COLO829 (cell line): ENCODE measurements at places on chromosomes 12 and 14.

DNA sequence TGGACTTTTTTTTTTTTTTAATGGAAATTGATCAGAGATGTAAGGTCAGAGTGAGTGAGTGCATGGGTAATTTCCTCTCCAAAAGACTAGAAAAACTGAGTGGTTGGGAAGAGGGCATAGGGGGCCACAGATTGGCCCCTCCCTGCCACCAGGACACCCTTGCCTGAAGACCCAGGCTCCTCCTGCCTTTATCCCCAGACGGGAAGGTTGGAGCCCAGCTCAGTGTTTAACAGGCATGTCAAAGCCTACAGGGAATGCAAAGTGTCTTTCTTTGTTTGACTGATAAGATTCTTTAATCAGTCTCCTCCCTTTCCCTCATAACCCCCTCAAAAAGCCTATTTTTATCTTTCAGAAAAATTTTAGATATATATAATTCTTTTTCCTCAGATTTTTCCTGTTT lies 50.3 kb downstream of the IRAK3 start:
- no peak for DNase-seq

- DNase-seq, result peak; percentile 4
These were observed 117.2 kb downstream of the PPM1H start for GRCh38 chr12:62817556-62818271.

DNA sequence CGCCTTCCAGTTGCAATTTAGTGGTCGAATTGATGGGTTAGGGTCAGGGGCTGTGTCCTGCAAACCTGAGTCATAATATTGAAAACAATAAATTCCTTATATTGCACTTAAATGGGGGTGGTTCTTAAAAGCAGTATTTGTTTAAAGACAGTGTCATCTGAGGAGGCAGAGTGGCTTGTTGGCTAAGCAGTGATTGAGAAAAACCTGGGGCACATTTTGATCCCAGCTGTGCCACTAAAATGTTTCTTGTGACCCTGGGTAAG lies 48.4 kb downstream of the FBXW8 start:
- DNase-seq, result peak; percentile 40

DNA sequence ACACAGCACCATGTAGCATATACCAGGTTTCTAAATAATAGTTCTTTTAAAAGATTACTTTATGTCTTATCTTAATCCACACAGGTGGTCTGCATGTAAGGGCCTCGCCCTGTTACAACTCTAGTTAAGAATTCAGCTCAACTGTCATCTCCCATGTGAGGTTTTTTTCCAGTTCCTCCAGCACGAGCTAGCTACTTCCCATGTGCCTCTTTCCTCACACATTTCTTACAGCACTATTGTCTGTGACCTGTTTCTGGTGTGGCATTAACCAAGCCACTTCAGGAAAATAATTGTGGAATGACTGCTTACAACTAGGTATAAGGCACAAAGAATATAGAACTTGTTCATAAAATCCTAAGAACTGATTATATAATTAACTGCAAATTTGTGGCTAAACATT lies 65.5 kb downstream of the SH2B3 start:
- DNase-seq, result no peak

DNA sequence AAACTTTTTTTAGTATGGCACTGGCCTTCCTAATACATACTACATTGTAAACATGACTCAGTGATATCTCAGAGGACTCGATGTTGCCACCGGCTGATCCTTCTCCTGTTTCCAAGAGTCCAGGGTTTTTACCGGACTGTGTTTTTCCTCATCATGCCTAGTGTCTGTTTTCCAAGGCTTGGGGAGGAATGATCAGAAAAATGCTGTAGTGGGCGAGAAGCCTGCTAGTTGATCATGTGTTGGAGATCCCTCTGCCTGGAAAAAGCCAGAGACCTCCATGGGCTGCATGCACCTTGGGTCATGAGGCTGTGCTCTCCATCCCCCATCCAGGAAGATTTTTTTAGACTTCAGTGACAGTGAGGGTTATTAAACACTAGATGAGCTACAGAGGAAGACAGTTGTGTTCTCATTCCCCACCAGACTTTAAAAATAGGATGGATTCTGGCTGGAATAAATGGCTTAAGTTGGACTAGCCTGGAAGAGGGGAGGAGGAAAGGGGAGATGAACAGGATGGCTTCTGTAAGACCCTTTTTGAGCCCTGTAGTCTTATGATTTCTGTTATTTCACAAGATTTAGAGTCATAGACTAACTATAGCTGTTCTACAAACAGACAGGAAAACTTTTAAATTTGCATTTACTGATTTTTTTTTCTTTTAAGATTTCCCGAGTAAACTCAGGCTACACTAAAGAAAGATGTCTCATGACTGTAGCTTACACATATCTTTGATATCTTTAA lies 145.7 kb downstream of the SAMD4A start:
- DNase-seq, result no peak

- DNase-seq, result no peak
These were observed 27.4 kb upstream of the CEBPE start for GRCh38 chr14:23146351-23146910.

GRCh38 chr12:46371718-46372543 lies 642 bp downstream of the SLC38A2 start:
- no peak for DNase-seq

GRCh38 chr12:110109837-110110535 lies 14.2 kb upstream of the IFT81 start:
- no peak for DNase-seq

DNA sequence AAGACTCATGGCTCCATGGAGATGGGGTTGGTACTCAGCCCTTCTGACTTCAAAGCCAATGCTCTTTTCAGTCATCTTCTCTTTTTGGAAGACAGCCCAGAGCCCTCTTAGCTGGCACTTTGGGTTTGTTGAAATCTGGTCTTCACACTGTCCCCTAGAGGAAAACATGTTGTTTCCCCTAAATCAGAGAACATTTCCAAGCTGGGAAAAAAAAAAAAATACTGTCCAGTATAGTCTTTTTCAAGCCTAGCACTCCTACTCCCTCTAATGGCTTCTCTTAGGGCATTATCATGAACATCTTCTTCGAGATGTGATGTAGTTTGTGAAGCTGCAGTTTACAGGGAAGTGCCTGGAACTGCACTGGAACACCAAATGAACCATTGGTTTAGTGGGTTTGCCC lies 3.0 kb upstream of the ZC3H14 start:
- peak; percentile 47 for DNase-seq

- no peak for DNase-seq
These were observed 44.7 kb downstream of the ZFYVE1 start for GRCh38 chr14:72982146-72982708.

- no peak for DNase-seq
These were observed 44.5 kb upstream of the ZDHHC17 start for GRCh38 chr12:76719171-76720041.

GRCh38 chr12:19125325-19125724 lies 4.2 kb upstream of the PLEKHA5 start:
- DNase-seq, result no peak

DNA sequence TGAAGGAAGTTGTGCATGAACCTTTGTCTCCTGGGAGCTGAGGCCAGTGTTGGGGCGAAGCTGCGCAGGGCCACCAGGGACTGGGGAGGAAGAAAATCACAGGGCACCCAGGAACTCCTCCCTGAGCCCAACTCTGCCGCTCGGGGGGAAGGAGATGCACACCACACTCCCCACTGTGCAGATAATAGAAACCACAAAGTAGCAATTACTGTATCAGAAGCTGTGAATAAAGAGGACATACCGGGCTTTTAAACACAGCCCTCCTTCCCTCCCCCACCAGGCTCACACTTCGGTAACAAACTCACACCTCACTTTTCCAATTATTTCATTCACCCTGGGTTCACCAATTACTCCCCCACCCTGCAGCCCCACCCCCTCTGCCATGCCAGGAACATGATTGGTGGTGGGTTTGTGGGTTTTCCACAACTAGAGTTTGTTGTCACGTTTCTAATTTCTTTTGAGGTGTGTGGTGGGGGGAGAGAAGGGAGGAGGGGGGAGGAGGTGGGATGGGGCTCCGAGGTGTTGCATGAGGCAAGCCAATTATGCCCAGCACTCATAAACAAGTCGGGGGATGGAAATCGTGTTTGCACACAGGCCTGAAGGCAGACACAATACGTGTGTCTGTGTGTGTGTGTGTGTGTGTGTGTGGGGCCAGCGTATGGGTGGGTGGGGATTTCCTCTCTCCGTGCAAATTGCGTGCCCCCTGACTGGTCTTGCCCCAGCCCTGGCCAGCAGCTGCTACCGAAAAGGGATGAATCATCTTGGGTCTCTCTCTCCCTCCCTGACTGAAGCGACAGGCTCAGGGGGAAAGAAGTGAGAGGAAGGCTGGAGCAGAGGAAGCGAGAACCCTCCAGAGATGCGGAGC lies 103.3 kb downstream of the RBM19 start:
- DNase-seq, result no peak

- DNase-seq, result no peak
These were observed 418.6 kb downstream of the NELL2 start for GRCh38 chr12:44457465-44457864.

- no peak for DNase-seq
These were observed 40.6 kb upstream of the EML1 start for GRCh38 chr14:99752486-99753121.

- no peak for DNase-seq
These were observed 38.1 kb downstream of the ETV6 start for GRCh38 chr12:11687528-11687927.

- DNase-seq, result peak; percentile 67
These were observed at the start of gene SLC25A21 for GRCh38 chr14:37172024-37172869. Gene SLC25A21, minus strand, starts transcription at chr14:37172606.

DNA sequence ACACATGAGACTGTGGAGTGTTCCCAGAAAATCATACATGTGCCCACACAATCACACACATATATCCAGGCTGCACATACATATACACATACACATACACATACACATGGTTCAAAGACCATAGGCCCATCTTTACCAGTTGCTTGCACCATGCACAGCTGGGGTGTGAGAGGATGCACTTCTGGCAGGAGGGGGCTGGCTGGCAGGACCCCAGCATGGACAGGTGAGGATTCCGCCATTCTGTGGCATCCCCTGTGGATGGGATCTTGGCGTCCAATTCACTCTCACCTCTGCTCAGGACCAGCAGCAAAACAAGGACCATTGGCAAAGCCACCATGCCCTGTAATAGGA lies 7.0 kb downstream of the ITGB7 start:
- DNase-seq, result no peak

DNA sequence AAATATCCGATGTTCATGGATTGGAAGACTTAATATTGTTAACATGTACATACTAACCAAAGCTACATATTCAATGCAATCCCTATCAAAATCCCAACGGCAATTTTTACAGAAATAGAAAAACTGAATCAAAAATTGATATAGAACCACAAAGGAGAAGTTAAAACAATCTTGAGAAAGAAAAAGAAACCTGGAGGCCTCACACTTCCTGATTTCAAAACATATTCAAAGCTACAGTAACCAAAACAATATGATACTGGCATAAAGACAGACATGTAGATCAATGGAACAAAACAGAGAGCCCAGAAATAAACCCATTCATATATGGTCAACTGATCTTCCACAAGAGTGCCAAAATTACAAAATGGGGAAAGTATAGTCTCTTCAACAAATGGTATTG lies 5.4 kb upstream of the PELI2 start:
- DNase-seq, result no peak

DNA sequence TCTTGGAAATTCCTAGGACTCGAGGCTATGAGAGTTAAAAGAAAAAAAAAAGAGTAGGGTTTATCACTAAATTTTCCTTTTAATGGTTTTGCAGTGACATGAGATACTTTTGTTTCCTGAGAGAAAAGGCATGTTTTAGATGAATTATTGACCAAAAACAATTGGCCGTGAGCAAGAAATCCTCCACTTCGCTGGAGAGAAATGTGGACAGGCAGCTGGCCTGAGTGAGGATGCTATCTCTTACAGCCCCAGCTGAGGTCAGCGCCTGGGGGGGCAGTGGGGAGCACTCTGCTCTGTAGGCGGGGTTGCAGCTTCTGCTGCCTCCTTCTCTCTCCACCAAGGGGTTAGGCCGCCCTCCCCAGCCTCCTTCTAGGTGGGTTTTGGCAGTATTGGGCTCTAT lies 54.7 kb downstream of the PRIMA1 start:
- no peak for DNase-seq

DNA sequence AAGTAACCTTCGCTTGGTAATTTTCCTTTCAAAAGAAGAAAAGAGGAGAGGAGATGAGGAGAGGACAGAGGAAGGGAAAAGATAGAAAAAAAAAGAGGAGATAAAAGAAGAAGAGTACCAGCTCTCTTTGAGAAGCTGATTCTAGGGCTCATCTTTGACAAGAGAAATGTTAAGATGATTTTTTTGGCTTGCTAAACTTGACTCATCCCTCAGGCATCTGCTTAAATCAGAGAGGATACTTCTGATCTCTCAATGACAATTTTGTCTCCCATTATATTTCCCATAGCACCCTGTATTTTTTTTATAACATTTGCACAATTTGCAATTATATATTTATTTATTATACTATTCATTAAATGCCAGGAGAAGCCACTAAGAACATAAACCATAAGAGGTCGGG lies 17.1 kb downstream of the SYT1 start:
- DNase-seq, result no peak

GRCh38 chr12:40192704-40193255 lies 32.0 kb upstream of the LRRK2 start:
- DNase-seq, result no peak

DNA sequence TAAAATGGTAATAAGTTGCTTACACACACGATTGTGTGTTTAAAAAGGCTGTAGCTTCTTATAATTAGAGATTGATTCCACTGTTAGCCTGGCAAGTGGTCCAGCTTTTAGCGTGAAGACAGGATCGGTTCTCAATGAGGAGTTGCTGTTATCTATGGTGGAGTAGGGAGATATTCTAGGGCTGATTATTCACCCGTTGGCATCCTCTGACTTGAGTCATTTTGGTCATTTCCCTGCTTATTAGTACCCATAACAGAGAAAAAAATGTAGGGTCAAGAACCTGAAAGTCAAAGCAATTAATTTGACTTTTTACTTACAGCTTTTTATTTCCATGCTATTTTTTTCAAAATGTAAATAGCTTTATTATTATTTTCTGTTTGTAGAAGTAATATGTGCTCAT lies 76.0 kb downstream of the KCNK13 start:
- DNase-seq, result no peak

DNA sequence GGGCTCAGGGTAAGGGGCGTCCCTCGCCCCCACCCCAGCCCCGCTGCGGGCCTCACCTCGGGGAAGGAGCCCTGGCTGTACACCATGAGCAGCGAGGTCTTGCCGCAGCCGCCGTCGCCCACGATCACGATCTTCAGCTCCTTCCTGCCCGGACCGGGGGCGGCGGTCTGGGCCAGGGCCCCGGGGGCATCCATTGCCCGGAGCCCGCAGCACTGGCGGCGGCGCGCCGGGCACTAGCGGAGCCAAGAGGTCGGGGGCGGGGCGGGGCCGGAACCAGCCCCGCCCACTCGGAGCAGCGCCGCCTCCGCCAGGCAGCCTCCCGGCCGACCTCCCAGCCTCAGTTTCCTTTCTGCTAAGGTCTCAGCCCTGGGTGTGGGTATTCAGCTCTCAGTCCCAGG lies at the start of gene RHOF:
RHOF (minus strand) TSS at position 249 of the 398 bp plus-strand sequence; CDS start at position 194, 55 bp downstream.
- DNase-seq, result no peak
